Fibroblast of the aortic adventitia (primary cell): ENCODE measurements at places on chromosomes 7 and 10. TPM values are rescaled to one million over a fixed set of nuclear protein-coding genes. Genes with fewer than 3 reads are reported as not detected.

Gene ELMO1
- 1.3 and 2.9 TPM in 2 replicates for total RNA-seq

Gene NEUROD6
- not detected in 2 replicates for total RNA-seq

Gene MGMT
- total RNA-seq = 21.8 and 44.9 TPM in 2 replicates

Gene SRRM3
- 0.18 and 1.3 TPM in 2 replicates for total RNA-seq

Gene PDE6C
- not detected in 2 replicates for total RNA-seq

Gene AP1S1
- total RNA-seq = 34.9 and 77.5 TPM in 2 replicates
